Central memory CD8-positive, alpha-beta T cell (primary cell): ENCODE measurements at places on chromosomes 6 and 20.

- no peak for DNase-seq
- peak overlapping the region; percentile 85 for H3K4me3 ChIP-seq
- no peaks in the 10 kb centered on the region for H3K27me3 ChIP-seq
- H3K36me3 ChIP-seq = peaks cover 13% of the 10 kb centered on the region
- H3K4me1 ChIP-seq = peaks cover 58% of the 10 kb centered on the region
- peak overlapping the region; percentile 92 for H3K27ac ChIP-seq
Measured at GRCh38 chr6:119347466-119348095, 2.0 kb downstream of the MAN1A1 start.

DNA sequence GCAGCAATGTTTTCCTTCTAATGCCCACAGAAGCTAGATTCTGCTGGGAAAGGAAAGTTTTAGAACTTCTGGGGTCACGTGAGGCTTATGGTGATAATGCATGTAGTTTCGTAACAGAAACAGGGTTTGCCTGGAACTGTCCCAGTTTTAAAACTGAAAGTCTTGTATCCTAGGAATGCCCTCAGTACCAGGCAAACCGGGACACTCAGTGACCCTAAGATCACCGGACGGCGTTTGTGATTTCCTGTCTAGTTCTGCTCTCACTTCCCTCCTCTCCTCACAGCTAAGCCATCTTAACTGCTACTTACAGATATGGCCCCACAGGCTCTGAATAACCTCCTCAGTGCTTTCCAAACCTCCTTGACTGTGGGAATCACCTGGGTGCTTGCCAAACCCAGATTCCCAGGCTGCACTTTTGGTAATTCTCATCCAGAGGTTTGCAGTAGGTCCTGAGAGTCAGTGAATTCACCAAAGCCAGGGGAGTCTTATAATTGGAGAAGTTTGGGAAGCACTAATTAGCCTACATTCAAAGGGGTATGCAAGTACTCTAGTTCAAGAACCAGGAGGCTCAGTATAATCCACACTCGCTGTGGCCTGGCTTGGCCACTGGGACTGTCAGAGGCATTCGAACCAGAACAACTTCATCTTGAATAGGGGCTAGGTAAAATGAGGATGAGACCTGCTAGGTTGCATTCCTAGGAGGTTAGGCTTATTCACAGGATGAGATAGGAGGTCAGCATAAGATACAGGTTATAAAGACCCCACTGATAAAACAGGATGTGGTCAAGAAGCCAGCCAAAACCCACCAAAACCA is 231.6 kb upstream of the MYLIP start:
- no peak overlapping the region for H3K4me3 ChIP-seq
- H3K4me1 ChIP-seq = peaks cover 5% of the 10 kb centered on the region
- H3K27ac ChIP-seq = no peak overlapping the region
- peaks cover 13% of the 10 kb centered on the region for H3K27me3 ChIP-seq

DNA sequence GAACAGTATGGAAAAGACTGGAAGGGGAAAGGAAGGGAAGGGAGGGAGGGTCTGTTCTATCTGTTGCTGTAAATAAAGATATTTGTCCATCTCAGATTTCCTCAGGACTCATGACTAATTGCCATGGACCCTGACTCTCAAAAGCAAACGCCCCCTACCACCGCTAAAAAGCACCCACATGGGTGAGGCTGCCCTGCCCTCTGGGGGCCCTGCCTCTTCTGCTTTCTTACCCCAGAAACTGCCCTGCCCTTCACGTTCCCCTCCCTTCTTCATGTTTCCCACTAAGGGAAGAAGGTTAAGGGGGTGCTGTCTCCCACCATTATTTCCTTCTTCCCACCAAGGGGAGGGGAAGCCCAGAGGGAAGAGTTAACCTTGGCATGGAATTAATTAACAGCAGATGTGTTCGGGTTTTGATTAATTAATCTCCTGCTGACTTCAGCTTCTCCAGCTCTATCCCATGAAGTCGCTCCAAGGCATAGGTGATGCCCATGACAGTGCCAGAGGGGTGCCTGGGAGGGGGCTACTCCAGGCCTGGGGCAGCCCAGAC is 16.0 kb downstream of the MDFI start:
- no peak overlapping the region for H3K4me3 ChIP-seq
- no peaks in the 10 kb centered on the region for H3K36me3 ChIP-seq
- no peak overlapping the region for H3K27ac ChIP-seq
- no peak for DNase-seq
- H3K4me1 ChIP-seq = no peaks in the 10 kb centered on the region

GRCh38 chr6:8435845-8436168 is 462 bp upstream of the SLC35B3 start:
- no peaks in the 10 kb centered on the region for H3K27me3 ChIP-seq
- H3K4me1 ChIP-seq = peaks cover 39% of the 10 kb centered on the region
- DNase-seq = no peak
- H3K4me3 ChIP-seq = peak overlapping the region; percentile 90
- H3K27ac ChIP-seq = peak overlapping the region; percentile 96

- peaks cover 75% of the 10 kb centered on the region for H3K27me3 ChIP-seq
- no peaks in the 10 kb centered on the region for H3K36me3 ChIP-seq
Measured at GRCh38 chr6:3687847-3688246, 63.7 kb downstream of the PXDC1 start.

GRCh38 chr6:35262596-35262995 is 3.1 kb downstream of the ZNF76 start:
- peaks cover 63% of the 10 kb centered on the region for H3K4me1 ChIP-seq
- H3K4me3 ChIP-seq = no peak overlapping the region
- no peak for DNase-seq
- peak overlapping the region; percentile 35 for H3K27ac ChIP-seq
- H3K27me3 ChIP-seq = no peaks in the 10 kb centered on the region
- H3K36me3 ChIP-seq = peaks cover 14% of the 10 kb centered on the region
